Osteoblast (primary cell): ENCODE measurements at places on chromosomes 7 and 10. TPM values are rescaled to one million over a fixed set of nuclear protein-coding genes. Genes with fewer than 3 reads are reported as not detected.

DNA sequence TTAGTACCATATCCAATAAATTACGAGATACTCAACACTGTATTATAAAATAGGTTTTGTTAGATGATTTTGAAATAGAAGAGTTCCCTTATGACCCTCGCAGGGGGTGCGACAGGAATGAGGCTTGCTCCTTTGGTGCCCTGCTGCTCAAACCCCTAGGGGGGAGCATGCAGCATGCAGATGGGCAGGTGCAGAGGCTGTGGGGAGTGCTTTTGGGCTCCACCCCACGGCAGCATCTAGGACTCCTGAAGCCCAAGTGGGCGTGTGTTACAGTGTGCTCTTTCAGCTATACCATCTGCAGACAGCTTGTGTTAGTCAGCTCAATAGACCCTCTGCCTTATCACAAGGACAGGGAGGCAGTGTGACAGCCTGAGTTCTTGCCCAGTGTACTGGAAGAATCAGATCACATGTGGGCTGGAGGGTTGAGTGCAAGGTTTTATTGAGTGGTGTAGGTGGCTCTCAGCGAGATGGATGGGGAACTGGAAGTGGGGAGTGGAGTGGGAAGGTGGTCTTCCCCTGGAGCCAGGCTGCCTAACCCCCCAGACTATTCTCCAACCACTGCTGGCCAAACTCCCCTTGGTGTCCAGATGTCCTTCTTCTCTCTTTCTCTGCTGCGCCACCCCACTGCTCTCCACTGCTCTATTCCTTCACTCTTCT lies 3.1 kb upstream of the MRC1 start:
- H3K4me3 ChIP-seq = no peak overlapping the region
- DNase-seq = no peak
- H3K27ac ChIP-seq = no peak overlapping the region
- H3K36me3 ChIP-seq = no peaks in the 10 kb centered on the region
- H3K4me1 ChIP-seq = no peaks in the 10 kb centered on the region

DNA sequence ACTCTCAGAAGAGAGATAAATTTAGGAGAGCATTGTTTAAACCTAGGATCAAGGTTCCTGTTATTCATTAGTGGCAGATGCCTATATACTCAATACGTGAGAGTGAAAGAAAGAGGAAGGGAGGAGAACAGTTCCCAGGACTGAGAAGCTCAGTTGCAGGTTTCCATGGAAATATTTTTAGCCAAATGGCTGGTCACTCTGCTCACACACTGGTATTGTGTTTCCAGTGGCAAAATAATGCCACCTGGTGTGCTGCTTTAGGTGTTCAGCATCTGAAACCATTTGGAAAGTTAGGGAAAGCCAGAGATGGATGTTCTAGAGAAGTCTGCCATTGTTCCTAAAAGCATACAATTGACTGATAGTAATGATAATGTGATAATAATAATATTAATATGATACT lies 827.7 kb downstream of the SORCS3 start:
- DNase-seq = no peak
- no peaks in the 10 kb centered on the region for H3K4me1 ChIP-seq
- no peak overlapping the region for H3K4me3 ChIP-seq
- H3K36me3 ChIP-seq = no peaks in the 10 kb centered on the region
- no peaks in the 10 kb centered on the region for H3K27me3 ChIP-seq
- H3K27ac ChIP-seq = no peak overlapping the region

Gene TMEM229A
- not detected in 2 replicates for total RNA-seq

Gene CFAP70
- total RNA-seq = 1.1 and 1.2 TPM in 2 replicates

Gene NKX1-2
- total RNA-seq = not detected in 2 replicates

Gene SPDYE2
- not detected in 2 replicates for total RNA-seq

Gene MMP21
- not detected in 2 replicates for total RNA-seq
